ENCODE measurements at places on chromosomes 5 and 9.

GRCh38 chr5:67518227-67518626, 321.6 kb upstream of the CD180 start:
- no peak for DNase-seq

DNA sequence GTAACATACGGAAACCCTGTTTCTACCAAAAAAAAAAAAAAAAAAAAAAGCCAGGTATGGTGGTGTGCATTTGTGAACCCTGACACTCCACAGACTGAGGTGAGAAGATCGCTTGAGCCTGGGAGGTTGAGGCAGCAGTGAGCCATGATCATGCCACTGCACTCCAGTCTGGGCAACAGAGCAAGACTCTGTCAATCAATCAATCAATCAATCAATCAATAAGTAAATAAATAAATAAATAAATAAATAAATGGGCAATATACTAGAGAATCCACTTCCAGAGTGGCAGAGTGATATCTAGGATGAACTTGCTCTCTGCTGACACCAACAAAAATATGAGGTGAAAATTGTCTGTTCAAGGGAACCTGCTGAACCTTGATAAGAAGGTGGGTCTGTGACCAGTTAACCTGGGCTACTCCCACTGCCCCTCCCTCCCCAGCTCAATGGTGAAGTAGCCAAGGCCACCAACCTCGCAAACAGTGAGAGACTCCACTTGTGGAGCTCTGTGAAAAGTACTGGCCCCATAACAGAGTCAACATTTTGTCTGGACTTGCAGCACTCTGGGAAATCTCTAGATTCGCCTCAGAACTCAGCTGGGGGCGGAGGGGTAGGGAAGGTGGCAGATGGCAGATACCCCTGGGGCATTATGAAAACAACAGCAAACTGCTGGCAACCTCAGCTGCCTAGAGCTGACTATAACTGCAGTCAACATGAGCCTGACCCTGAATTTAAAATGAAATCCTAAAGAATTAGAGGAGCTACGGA, 163.7 kb downstream of the ROR2 start:
- DNase-seq: no peak

GRCh38 chr5:176724472-176724871, 77.2 kb downstream of the TSPAN17 start:
- DNase-seq: no peak

- DNase-seq: no peak
These were observed 112.7 kb upstream of the ZNF618 start for GRCh38 chr9:113763429-113763828.

GRCh38 chr5:75242067-75242466, 5.4 kb upstream of the ANKRD31 start:
- DNase-seq: no peak

- DNase-seq: no peak
These were observed 115.6 kb downstream of the WDR70 start for GRCh38 chr5:37494756-37495155.

DNA sequence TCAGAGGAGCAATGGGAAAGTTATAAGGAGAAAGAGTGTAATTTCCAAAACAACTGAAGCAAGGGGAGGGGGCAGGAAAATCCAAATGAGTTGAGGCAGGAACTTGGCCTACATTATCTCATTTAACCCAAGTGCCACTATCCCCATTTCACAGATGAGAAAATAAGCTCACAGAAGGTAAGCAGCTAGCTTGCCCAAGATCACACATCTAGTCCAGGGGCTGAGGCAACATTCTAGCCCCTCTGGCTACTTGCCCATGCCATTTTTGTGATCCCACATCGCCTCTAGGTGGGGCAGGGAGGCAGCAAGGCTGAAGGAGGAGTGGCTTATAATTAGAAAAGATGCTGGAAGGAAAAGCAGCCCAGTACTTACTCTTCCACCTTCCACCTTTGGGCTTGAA, 2.6 kb upstream of the PSIP1 start:
- DNase-seq: no peak

- no peak for DNase-seq
These were observed 16.7 kb upstream of the UBQLN1 start for GRCh38 chr9:83724436-83724835.

DNA sequence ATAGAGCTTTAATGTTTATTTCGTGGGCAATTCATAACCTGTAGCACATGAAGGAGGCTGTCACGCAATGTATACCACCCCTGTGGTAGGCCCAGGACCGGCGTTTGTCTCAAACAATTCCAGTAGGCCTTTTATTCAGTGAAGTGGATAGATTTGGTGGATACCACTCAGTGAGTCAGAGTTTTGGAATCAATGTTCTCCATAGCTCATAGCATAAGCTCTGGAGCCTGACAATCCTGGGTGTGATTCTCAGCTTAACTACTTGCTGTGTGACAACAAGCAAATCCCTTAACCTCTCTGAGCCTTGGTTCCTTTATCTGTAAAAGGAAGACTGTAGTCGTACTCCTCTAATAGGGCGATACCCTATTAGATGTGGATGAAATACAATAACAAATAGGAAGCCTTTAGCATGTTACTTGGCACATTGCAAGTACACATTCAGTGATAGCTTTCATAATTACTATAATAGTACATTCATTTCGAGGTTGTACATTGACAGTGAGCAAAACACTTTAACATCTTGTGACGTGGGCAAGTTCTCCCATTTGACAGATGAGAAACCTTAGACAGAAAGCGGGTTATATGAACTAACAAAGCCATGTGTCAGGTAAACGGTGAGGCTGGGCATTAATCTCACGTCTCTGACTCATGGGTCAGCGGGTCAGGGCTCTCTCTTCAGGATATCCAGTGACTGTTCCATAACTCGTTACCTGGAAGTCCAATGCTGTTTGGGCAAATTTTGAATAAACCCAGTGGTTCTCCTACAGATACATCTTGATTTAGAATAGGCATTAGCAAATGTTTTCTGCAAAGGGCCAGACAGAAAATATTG, 130.8 kb downstream of the C9orf152 start:
- DNase-seq: no peak

DNA sequence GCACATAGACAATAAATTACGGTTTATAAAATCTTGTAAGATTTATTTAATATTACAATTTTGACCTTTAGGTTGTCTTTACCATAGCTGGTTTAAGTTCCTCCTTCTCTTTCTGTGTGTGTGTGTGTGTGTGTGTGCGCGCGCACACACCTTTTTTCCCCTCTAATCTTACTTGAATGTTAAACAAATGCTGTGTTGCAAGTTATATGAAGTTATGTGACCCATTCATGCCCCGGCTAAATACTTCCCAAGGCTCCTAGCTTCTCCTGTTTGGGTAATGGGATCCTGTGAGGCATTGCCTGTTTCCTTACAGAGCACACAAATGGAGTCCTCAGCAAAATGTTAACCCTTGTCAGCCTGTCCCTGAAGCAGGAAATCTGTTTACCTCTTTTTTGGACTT, 125.6 kb upstream of the ZNF608 start:
- no peak for DNase-seq

DNA sequence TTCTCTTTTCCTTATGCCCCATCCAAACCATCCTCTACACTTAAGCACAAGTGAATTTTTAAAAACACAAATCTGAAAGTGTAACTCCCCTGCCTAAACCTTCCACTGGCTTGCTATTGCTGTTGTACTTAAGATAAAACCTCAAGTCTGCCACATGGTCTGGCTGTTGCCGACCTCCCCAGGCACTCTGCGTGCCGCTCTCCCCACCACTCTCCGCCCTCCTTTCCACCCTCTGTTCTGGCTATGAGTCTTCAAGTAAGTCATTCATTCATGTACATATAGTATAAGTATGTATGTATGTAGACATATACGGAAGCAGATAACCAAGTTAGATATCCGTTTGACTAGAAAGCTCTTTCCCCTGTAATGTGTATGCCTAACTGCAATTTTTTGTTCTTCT, 94.7 kb upstream of the ANKRD55 start:
- DNase-seq: peak; percentile 56

GRCh38 chr5:32559921-32560320, 25.4 kb upstream of the SUB1 start:
- no peak for DNase-seq

- no peak for DNase-seq
These were observed 33.6 kb upstream of the NFIB start for GRCh38 chr9:14347406-14348122.

- DNase-seq: no peak
These were observed 491.8 kb downstream of the ANXA1 start for GRCh38 chr9:73643379-73644013.

DNA sequence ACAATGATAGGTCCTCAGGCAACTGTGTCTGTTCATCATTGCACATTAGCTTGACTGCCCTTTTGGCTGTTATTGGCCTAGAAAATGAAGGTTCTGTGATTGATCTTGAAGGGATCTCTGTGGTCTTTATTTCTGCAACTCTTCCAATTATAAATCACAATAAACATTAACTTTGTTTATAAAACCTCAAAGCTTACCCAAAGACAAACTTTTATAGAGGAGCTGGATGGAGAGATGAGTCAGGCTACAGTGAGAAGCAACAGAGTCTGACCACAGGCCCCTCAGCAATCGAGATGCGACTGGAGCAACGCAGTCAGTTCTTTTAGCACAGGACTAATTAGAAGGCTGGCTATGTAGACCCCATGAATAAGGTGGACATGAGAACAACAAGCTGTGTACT, 5.3 kb downstream of the MACROH2A1 start:
- no peak for DNase-seq

DNA sequence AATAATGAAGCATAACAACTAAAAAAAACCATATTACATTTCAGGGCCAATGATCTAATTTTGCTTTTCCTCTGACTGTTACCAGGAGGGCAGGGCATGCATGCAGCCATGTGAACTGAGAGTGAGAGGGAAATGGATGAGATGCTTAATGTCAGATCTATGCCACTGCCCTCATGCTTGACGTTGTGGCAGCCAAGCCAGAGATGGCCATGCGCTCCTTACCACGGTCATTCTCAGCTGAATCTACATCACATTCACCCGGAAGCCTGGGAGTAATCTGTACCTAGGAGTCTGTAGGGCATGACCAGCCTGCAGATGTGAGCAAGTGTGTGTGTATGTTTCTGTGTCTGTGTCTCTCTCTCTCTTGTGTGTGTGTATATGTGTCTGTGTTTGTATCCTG, 183.7 kb downstream of the KDM4C start:
- no peak for DNase-seq

- no peak for DNase-seq
These were observed 50.1 kb upstream of the ADAMTS16 start for GRCh38 chr5:5089895-5090649.

DNA sequence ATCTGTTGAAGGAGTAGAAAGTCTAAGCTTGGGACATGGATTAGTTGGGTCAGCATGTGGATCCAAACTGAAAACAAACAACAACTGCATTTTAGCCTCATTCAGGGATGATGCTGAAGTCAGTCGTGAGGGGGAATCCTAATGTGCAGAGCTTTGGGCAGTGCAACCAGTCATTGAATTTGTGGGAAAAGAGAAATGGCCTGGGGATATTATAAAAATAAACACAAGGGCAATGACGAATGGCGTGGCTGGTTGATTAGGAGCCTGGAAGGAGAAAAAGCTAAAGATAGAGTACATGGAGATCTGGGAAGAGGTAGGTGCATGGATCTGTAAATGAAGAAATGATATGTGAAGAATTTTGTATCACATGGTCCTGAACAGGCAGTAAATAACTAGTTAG, 477.6 kb downstream of the TLE1 start:
- DNase-seq: no peak

- DNase-seq: no peak
These were observed 14.4 kb downstream of the GLRX start for GRCh38 chr5:95808013-95808685.

DNA sequence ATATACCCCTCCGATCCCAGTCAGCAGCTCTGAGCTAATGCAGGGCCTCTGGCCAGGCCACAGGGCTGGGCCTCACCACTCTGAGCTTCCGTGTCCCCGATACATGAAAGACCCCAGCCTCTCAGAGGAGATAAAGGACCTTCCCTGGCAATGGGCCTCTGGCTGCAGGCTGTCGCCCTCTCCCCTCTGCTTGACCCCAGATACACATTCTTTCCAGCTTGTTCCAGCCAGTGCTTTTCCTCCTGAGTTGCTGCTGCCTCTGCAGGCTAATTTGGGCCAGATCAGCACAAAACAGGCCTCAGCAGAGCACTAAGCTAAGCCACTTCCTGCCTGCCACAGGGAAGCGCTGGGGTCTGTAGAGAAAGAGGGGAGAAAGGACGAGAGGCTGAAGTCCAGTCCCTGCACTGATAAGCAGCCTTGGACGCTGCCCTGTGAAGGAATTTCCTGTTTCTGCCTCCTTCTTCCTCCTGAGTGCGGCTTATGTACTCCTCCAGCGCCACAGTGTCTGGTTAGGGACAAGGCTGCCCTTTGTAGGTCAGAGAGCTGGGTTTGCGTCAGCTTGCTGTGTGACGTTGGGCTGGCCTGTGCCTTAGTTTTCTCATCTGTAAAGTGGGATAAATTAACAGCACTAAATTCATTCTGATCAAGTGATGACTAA, 73.0 kb upstream of the IL17B start:
- no peak for DNase-seq

GRCh38 chr5:159858871-159859270, 57.4 kb upstream of the ADRA1B start:
- no peak for DNase-seq

GRCh38 chr9:31848505-31849285, 535.7 kb upstream of the ACO1 start:
- no peak for DNase-seq

- no peak for DNase-seq
These were observed 4.3 kb upstream of the TBC1D2 start for GRCh38 chr9:98259791-98260190.

DNA sequence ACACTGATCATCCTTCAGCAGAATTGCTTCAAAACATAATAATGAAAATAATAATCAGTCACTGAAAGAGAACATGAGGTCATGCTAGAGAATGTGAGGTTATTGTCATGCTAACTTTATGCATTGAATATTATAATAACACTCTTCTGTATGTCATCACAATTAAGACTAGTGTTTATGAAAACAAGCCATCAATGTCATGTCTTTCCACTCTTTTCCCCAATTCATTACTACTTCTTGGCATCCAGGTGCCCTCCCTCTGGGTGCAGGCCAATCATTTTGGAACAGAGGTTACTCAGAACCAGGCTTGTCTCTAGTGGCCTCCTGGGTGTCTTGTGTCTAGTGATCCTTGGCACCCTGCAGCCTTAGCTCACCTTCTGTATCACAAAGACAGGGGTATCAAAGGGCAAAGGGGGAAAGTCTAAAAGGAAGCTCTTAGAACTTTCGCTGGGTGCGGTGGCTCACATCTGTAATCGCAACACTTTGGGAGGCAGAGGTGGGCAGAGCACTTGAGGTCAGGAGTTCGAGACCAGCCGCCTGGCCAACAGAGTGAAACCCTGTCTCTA, 217.6 kb upstream of the PIK3R1 start:
- no peak for DNase-seq

DNA sequence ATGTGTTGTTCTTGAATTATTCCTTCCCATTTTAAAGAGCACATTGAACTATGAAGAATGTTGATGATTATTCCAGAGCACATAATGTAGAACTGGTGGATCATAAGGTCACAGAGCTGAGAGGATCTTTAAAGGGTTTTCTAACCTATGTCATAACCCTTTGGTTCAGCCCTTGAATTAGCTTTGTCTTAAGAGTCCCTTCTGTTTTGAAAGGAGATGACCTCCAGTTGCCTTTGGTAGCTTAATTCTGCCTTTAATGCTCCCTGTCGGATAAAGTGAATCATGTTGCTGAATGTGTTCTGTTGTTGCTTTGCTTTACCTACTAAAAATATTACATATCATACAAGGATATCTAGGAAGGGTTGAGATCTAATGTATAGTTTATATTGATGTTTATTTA, 99.1 kb upstream of the PRRC1 start:
- DNase-seq: no peak

Measured in stimulated activated CD4-positive, alpha-beta T cell treated with anti-CD3 and anti-CD28 coated beads, TNF-alpha, amount 100 ng/mL, for 24 hours (primary cell).